ENCODE measurements at places on chromosomes 11 and 22.

DNA sequence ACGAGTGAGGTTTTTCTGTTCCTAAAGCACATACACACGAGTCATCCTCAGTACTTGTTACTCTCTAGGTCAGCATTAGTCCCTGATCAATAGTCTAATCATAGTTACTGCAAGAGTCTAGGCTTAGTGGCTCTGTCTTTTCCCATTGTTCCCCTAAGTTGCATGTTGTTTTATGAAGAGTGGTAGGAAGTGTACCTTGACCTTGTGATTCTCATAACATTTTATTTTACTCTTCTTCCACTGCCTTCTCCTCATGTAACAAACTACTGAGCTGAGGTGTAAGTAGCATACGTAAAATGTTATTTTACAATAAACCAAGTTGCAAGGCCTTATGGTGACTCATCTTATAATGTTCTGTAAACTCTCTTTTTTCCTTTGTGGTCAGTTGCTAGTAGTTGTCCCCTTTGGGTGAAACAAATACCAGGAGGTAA is 15.0 kb downstream of the METTL15 start:
- DNase-seq = no peak

GRCh38 chr22:23274146-23274526 is 93.8 kb downstream of the BCR start:
- no peak for DNase-seq

- no peak for DNase-seq
Observed at GRCh38 chr22:40721266-40721665, 42.0 kb downstream of the MCHR1 start.

DNA sequence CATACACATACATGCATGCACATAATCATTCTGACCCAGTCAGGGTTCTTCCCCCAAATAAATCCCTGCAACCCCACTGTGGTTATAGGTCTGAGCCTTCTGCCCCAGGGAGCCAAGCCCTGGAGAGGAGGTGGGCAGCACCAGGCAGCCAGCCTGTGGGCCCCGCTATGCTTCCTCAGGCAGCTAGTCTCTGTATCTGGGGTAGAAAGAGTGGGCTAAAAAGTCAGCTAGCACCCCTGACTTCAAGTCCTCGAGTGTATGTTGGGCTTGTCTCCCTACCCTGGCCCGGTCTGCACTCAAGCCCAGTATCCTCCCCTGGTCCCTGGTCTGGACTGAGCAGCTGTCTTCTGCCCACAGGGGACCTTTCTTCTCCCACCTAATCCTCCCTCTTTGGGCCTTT is 28.0 kb downstream of the KCNQ1OT1 start:
- no peak for DNase-seq

DNA sequence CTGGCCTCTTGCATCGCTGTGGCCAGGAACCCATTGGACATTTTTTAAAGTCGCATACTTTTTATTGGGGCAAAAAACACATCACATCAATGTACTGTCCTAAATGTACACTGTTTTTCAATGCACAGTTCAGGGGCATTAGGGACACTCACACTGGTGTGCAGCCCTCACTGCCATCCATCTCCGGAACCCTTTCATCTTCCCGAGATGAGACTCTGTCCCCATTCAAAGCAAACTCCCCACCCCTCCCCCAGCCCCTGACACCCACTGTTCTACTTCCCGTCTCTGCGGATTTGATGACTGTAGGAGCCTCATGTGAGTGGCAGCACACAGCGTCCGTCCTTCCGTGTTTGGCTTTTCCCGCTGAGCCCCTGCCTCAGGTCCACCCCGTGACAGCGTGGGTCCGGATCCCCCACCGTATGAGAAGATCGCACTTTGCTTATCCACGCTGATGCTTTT is 41.8 kb upstream of the TH start:
- DNase-seq = no peak

- no peak for DNase-seq
Observed at GRCh38 chr11:63816732-63817131, 3.5 kb downstream of the SPINDOC start.

DNA sequence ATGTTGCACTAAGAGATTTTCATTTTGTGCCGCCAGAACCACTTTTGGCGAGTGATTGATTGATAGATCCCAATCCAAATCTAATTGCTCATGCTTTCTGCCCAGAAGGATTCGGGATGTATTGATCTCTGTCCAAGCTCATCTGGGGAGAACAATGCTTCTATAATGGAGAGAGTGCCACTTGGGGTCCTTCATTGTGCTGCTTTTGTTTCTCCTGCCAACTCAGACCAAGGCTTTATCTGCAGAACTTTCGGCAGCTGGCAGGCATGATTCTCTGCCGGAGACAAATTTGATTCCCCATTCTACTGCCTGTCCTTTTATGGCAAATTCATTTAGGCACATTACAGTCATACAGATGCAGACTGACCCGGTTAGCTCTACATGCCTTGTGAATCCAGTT is 62.9 kb upstream of the NTM start:
- no peak for DNase-seq

- no peak for DNase-seq
Observed at GRCh38 chr22:41534219-41534618, 10.1 kb downstream of the POLR3H start.

DNA sequence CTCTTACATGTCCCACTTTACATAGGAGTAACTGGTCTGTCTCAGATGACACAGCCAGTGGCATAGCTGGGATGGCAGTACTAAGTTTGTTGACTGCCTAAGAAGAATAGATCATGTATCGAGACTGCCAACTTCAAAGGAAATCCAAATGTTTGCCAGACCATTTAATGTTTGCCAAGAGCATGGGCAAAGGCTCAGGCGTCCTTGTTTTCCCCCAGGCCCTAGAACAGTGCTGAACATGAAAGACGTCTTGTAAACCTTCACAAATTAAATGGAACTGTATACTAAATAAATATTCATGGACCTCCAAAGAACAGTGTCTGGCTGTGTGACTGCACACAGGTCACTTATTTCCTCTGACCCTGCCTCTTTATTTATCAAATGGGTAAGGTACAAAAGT is 234.7 kb upstream of the CCDC90B start:
- no peak for DNase-seq

DNA sequence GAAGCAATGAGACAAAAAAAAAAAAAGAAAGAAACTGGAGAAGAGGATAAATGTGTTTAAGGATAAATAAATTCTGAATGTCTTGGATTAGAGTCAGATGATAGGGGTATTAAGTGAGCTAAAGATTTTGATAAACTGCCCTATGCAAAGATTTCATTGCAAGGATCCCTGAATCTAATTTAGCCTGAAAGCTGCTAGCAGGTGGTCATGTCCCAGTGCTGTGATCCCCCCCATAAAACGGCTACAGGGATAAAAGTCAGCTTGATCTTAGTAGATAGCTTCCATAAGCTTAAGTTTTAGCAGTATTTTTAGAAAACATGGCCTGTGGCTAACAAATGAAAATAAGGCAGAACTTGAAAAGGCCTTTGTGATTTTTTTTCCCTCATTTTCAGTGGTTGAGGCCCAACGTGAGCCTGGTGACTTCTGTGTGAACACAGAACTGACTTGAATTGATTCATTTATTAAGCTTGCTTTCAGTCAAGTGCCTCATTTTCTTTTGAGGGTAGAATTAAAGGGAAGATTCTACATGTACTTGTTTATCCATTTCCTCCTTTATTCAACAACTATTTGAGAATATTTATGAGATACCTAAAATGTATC is 44.5 kb downstream of the CD44 start:
- DNase-seq = no peak

DNA sequence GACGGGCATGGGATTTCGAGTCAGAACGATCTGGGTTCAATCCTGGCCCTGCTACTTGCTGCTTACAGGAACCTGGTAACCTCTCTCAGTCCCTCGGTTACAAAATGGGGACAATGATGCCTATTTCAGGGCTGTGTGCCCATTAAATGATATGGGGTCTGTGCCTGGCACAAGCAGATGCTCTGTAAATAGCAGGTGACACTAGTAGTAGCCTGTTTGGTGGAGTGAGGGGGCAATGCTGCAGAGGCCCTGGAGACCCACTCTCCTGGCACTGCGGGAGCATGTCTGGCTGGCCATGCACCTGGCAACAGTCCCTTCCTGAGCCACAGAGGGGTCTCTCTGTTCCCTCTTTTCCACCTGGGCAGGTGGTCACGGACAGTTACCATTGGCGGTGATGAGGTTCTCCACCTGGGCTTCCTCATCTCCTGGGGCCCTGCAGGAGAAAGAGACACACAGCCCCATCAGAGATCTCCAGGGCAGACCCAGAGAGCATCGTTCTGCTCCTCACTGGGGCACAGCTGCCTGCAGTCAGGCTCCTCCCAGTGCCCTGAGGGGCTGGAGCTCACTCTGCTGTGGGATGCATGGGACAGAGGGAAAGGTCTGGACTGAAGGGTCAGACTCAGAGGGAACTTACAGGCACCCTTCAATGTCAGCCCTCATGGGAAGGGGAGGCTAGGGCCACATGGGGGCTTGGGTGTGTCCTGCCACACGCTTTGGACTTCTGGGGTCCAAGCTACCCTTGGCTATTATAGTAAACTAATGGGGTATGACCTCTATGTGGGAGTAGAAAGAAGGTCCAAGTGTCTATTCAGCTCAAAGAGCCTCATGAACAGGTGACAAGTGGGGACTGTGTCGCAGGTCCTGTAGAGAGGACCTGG is 15.6 kb upstream of the FXYD2 start:
- no peak for DNase-seq

DNA sequence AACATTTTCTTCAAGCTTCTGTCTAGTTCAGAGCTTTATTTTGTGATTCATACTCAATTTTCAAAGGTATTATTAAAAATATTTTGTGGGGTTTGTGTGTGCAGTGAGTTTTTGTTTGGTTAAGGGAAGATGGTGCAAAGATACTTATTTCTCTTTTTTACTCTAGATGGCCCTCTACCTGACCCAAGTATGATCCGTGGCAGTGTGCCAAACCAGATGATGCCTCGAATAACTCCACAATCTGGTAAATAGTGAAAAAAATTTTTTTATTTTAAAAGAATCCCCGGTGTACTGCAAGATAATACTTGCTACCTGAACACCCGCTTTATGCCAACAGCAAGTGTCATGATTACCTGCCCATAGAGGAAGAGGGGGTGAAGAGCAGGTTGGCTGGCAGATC is 54.2 kb downstream of the EP300 start:
- DNase-seq = no peak

DNA sequence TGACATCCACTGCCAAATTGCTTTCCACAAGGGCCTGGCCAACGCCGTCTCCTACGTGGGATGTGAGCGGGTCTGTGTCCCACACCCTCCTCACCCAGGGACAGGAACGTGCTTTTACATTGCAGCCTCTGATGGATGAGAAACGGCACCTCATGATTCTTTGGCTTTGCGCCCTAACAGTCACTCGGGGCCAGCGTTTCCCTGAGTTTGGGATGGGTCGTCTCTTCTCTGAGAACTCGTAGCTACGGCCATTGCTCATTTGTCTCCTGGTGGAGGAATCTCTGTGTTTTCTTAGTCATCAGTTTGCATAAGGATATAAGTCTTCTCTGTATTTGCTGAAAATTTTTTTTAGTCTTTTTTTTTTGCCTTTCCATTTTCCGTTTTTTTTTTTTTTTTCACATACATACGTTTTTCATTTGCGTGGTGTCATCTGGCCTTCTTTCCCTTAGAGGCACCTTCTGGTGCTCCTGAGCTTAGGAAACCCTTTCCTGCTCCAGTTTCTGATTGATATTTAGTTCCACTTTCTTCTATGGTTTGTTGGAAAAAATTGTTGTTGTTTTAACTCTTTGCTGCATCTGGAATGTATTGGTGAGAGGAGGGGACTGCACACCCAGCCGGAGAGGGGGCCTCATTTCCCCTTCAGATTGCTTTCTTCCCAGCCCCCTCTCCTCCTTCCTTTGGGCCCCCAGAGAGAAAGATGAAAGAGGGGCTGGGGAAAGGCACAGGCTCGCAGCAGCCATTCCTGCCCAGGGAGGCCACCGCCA is 12.0 kb downstream of the TNNT3 start:
- DNase-seq = no peak

- DNase-seq = no peak
Observed at GRCh38 chr11:103749158-103749557, 287.3 kb upstream of the DDI1 start.

GRCh38 chr11:59678118-59678812 is 9.4 kb upstream of the PATL1 start:
- no peak for DNase-seq

DNA sequence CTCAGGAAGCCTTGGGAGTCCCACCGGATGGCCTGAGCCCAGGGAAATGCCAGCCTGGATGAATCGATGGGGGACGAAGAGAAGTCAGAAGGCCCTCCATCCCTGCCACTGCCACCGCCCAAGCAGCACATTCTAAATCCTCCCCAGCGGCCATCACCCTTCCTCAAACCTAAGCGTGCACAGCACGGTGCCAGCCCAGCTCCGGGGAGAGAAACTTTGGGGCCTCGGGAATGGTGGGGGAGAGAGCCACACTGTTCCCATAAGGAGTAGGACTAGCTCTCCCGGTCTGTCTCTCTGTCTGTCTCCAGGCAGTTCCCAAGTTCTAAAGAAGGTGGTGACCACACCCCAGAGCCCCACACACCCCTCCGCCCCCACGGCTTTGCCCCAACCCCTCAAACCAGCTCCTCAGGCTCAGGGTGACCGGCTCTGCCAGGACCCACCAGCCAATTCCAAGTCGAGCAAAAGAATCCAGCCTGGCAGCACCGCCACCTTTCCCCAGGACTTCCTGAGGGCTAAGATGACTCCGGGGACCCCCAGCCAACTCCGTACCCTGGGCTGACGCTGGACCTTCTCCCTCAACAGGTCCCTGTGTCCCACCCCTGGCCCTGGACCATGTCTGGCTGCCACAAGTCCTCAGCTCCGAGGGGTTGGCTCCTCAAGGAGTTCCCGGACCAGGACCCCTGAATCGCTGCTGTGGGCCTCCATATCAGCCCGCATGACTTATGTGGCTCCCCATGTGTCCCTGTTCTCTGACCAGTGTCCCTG is 2.7 kb downstream of the AHNAK start:
- DNase-seq = no peak

- DNase-seq = no peak
Observed at GRCh38 chr11:43282607-43283440, 29.0 kb upstream of the API5 start.

- no peak for DNase-seq
Observed at GRCh38 chr11:27423125-27423524, 49.5 kb downstream of the LGR4 start.

GRCh38 chr11:63917692-63918506 is 935 bp upstream of the RCOR2 start:
- no peak for DNase-seq

- DNase-seq = no peak
Observed at GRCh38 chr11:86802601-86803051, 2.3 kb downstream of the PRSS23 start.

DNA sequence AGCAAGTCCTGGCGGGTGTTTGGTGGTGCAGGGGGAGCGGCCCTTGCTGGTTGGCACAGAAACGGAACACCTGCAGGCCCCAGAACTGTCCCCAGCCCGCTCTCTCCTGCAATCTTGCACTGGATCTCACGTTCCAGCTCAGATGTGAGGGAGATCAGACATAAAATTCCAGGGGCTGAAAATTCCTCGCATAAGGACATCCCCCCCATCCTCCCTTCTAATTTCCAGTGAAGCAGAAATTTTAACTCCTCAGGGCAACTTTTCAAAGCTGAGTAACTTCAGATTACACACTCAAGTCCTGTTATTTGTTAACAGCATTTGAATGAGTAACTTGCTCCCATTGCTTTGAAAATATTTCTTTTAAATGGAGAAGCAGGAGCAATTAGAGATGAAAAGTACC is 40.3 kb upstream of the RASSF10 start:
- peak; percentile 68 for DNase-seq

Measured in left renal pelvis (tissue), 4 donors.